Left hindlimb (tissue), 1 donor: ENCODE measurements at places on chromosomes 4 and X.
A peak's percentile ranks its signal among the peaks of the same experiment; 100 is the strongest.

GRCh38 chrX:5051831-5052491 lies 1176.7 kb downstream of the NLGN4X start:
- DNase-seq, result no peak

DNA sequence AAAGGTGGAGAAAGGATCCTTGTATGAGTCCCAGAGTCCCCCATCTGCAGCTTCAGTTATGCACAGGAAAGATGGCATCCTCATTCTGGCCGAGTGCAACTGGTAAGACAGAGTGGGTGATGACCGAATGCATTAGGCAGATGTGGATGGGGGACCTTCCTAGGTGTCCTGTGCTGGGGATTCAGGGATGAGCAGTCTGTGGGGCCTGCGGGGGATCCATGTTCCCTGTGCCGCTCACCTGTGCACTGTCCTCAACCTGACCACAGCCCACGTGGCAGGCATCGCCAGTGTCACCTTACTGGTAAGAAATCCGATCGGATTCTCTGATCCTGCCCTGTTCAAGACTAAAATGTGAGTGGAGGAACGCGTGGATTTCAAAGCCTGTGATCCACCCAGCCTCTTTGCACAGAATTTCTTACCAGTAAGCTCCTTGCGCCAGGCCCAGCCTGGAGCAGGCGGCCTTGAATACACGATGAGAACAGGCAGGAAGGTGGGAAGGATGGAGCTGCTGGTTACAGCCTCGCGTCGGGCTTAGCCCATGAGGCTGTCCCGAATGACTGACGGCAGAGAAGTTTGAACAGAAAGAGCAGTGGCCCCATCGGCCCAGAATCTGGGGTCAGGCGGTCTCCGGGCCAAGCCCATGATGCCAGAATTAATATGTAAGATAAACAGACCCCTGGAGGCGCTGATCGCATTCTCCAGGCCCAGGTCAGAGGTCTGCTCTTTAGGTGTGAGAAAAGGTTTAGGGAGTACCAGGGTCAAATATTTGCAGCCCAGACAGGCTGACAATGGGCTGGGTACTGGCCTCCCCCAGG lies 56.5 kb downstream of the CPZ start:
- peak; percentile 9 for DNase-seq

GRCh38 chr4:2066011-2066551 lies 7.0 kb downstream of the NAT8L start:
- DNase-seq, result no peak

DNA sequence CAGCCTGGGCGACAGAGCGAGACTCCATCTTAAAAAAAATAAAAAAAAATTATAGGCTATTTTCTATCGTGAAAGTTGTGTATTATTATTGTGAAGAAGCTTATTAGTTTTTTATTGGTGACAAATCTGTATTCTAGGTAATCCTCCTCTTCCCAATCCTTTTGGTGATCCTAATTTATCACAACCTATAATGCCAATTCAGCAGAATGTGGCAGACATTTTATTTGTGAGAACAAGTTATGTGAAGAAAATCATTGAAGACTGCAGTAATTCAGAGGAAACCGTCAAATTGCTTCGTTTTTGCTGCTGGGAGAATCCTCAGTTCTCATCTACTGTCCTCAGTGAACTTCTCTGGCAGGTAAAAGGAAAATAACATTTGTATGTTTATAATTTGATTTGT lies 109.4 kb upstream of the DDX3X start:
- DNase-seq, result no peak

- no peak for DNase-seq
Observed at GRCh38 chr4:88090898-88091297, 67.5 kb downstream of the ABCG2 start.

DNA sequence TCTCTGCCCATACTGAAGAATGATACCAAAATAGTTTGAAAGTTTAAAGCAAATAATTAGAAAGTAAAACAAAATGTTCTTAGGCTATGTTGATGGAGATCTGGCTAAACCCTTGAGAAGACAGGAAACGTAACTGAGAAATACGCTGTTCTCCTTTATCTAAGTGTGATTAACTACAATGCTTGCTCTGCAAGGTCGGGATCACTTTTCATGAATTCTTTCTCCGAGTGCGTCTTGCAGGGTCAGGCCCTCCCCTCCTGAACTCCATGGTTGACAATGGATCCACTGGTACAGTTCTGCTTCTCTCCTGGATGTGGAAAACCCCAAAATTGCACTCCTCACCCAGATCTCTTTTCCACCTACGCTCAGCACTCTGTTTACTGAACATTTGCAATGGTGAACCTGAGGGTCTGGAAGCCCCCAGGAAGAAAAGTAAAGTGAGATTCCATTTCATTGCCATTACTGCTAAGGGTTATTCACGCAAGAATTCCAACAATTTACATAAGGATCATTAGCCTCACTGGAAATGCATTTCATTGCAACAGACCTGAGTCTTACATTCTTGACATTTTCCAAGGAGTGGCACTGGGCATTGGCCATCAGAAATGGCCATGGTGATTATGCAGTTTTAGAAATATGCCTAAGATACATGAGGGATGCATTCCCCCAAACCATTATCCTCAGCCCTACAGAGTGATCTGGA lies 24.6 kb upstream of the WWC2 start:
- DNase-seq, result no peak

GRCh38 chr4:26839534-26839951 lies 21.1 kb upstream of the STIM2 start:
- no peak for DNase-seq

- no peak for DNase-seq
Observed at GRCh38 chr4:100649417-100649816, 131.6 kb upstream of the EMCN start.

- no peak for DNase-seq
Observed at GRCh38 chr4:85697854-85698253, 222.9 kb downstream of the ARHGAP24 start.

DNA sequence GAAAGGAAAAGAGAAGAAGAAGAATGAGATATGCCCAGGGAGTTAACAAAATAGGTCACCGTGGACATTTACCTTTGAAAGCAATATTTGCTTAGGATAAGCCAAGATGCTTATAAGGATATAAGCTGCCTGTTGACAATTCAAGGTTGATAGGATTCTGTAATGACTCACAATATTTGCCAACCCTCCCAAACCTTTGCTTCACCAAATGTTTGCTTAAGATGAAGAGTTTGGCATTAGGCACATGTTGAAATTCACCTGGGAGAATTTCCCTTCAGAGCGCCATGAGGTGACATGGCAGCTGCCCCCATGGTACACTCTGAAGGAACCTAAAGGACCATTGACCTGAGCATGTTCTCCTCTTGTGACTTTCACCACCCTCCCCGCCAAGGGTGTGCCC lies 4.6 kb downstream of the PALLD start:
- no peak for DNase-seq

- DNase-seq, result no peak
Observed at GRCh38 chr4:88860586-88860985, 163.0 kb upstream of the NAP1L5 start.

DNA sequence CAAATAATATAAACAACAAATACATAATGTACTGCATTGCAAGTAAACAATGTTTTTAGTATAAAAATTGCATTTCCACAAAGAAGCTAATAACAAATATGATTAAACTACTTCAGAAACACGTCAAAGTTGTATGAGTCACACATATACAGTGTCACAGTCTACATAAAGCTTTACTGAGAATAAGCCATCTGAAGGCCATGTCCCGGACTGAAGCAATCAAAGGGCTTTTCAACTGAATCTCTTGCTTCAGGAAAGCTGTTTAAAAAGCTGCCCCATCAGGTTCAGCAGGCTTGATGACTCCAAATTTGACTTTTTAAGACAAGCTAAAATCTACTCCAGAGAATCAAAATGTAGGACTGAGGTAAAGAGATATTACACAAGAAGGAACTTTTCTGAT lies 1476.8 kb downstream of the ADGRL3 start:
- DNase-seq, result no peak

DNA sequence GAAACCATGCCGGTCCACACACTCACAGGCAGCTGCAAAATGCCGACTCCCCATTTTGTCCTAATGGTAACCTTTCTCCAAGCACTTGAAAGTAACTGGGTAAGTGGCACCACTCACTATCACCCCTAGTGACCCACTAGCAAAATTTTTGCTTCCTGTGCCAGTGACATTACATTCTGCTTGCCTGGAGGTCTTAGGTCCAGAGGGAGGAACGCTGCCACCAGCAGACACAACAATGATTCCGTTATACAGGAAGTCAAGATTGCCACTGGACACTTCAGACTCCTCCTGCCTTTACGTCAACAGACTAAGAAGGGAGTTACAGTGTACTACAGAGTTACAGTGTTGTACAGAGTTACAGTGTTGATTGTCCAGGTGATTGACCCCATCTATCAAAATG lies 11.8 kb upstream of the TMEM192 start:
- DNase-seq, result no peak

- DNase-seq, result no peak
Observed at GRCh38 chr4:94127707-94128328, 79.8 kb upstream of the SMARCAD1 start.

GRCh38 chr4:108405586-108405985 lies 214.8 kb upstream of the RPL34 start:
- no peak for DNase-seq

GRCh38 chrX:150525061-150525919 lies 43.1 kb upstream of the MTM1 start:
- DNase-seq, result no peak

DNA sequence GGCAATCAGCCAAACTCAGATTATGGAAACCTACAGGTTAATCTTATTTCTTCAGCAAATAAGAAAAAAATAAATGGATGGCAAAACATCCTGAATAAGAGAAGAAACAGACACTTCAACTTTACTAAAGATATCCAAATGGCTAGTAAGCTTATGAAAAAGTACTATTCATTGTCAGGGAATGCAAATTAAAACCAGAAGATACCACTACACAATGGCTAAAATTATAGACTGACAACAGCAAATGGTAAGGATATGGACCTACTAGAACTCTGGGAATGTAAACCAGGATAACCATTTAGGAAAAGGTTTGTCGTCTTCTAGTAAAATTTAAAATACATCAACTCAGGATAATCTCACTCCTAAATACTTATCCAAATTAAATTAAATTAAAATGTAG lies 24.3 kb downstream of the GRSF1 start:
- no peak for DNase-seq

- DNase-seq, result no peak
Observed at GRCh38 chr4:42574870-42575430, 82.0 kb downstream of the ATP8A1 start.

GRCh38 chr4:141037446-141037845 lies 95.8 kb downstream of the RNF150 start:
- DNase-seq, result no peak

- DNase-seq, result no peak
Observed at GRCh38 chr4:88043586-88044340, 36.3 kb downstream of the PKD2 start.

GRCh38 chr4:140049849-140050637 lies 103.9 kb downstream of the MAML3 start:
- DNase-seq, result no peak

GRCh38 chr4:125961626-125962025 lies 646.9 kb downstream of the FAT4 start:
- no peak for DNase-seq

GRCh38 chrX:53950130-53950733 lies 94.0 kb downstream of the PHF8 start:
- DNase-seq, result no peak

GRCh38 chr4:142120921-142121320 lies 484.5 kb downstream of the IL15 start:
- DNase-seq, result no peak

GRCh38 chr4:48079972-48080391 lies 54.1 kb downstream of the TXK start:
- DNase-seq, result no peak

DNA sequence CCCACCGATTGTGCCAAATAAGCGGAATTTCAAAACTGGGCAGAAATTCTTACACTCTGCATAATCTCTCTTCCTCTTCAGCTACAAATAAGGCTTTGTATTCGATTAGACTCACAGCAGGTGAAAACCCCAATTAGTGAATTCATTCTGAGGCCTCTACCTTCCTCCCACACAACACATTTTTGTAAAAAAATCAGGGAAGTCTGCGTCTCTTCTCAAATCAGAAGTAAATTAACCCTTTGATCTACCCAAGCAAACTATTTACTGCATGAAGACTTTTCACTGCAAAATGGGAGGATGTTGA lies 200.6 kb upstream of the FTHL17 start:
- no peak for DNase-seq

DNA sequence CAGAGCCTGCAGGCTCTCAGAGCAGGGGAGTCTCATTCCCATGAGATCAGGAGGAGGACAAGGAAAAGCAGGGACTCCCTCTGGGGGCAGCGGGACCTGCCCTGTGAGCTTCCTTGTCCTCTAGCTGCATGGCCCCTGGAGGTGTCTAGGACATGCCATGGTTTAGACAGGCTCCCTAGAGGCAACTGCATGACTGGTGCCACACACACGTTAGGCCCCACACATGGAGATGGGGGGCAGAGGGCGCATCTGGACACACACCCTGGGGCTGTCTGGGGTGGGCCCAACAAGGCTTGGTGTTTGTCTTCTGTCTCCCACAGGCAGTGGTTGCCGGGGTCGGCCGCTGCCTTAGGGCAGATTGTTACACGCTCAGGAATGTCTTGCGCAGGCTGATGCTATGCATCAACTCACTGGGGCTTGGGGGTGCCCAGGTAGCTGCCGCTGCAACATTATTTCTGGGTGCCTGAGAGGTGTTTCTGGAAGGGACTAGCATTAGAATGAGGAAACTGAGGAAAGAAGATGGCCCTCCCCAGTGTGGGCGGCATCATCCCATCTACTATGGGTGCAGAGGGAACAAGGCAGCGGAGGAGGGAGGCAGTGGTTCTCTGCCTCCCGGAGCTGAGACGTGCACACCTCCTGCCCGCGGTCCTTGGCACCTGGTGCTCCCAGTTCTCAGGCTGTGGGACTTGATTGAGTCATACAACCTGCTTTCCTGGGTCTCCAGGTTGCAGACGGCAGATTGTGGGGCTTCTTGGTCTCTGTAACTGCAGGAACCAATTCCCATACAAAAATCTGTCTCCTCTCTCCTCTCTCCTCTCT lies 32.1 kb upstream of the GPR78 start:
- DNase-seq, result no peak

DNA sequence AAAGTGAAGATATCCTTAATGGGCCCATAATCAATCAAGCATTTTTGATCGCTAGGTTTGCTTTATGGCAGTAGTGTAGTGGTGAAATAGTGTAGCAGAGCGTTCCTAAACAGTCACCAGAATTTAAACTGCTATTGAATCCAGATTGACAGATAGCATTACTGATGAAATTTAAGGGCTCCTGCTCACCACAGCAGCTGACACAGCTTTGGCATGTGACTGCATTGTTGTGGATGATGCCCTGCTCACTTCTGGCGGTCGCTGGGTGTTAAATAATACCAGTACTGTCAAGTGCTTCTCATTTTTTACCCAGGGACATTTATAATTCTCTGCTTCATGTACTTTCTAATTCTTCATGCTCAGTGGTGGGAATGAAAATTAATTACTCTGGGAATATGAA lies 102.0 kb upstream of the ARHGAP24 start:
- no peak for DNase-seq

- DNase-seq, result no peak
Observed at GRCh38 chr4:145530189-145530588, 48.5 kb downstream of the SMAD1 start.
